GM23248 (cell line): ENCODE measurements at places on chromosomes 7 and 10. TPM values are rescaled to one million over a fixed set of nuclear protein-coding genes. Genes with fewer than 3 reads are reported as not detected.
A peak's percentile ranks its signal among the peaks of the same experiment; 100 is the strongest.

- DNase-seq: no peak
Observed at GRCh38 chr10:43091846-43092245, 15.0 kb downstream of the RET start.

- DNase-seq: peak; percentile 14
Observed at GRCh38 chr10:6473901-6474370, 106.1 kb downstream of the PRKCQ start.

The CTAGE15 gene
- polyA plus RNA-seq: not detected in 2 replicates

DNA sequence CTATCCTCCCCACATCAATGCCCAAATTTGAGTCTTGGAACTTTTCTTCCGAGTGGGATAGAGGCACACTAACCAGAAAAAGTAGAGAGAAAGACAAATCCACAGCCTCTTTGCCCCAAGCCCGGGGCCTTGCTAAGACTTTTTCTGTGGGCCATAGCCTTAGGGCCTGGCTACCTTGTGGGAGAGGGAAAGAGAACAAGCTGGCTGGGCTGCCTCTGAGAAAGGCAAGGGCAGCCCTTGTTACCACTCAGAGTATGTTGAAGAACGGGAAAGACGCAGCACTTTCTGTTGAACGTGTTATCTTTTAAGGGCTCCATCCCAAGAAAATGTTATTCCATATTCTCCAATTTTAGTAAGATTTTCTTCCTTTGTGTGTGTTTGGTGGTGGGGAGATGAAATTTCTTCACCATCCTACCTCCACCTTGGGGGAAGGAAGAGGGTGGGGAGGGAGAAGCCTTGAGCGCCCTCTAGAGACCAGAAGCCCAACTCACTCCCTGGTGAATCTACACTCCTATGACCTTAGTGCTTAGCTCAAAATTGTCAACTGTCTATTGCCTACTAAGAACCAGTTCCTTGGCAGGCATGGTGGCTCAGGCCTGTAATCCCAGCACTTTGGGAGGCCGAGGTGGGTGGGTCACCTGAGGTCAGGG is 3.9 kb upstream of the NRF1 start:
- peak; percentile 62 for DNase-seq

The OR2A5 gene
- polyA plus RNA-seq: not detected in 2 replicates

The EMX2 gene
- polyA plus RNA-seq: 12.8 and 13.2 TPM in 2 replicates

DNA sequence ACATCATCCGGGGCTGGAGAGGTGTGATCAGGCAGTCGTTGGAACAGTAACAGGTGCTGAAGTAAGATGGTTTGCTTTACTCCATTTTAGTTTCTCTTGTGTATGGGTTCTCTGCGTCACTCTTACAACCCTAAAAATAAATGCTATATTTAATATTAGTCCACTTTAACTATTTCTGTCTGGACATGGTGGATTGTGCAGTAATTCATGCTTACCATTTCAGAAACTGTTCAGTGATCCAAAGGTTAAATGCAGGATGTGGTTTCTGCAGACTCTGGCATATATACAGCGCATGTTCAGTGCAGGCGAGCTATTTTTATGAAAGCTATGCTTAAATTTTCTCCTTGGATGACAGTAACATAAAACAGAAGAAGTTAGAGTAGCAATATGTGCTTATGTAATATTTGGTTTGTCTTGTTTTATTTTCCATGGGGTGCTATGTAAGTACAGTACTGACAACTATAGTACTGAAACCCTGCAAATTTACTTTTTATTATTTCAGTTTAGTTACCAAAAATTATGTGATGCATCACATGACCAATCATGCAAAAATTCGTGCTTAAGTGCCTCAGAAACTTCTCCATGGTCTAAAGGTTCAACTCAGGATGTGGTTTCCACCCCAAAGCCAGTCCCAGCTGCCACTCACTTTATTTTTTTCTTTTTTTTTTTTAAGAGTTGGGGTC is 46.6 kb upstream of the GRID1 start:
- DNase-seq: peak; percentile 45

- peak; percentile 64 for DNase-seq
Observed at GRCh38 chr10:94138391-94138790, 144.7 kb downstream of the PLCE1 start.

- DNase-seq: no peak
Observed at GRCh38 chr10:33056828-33057596, 99.0 kb upstream of the ITGB1 start.

- no peak for DNase-seq
Observed at GRCh38 chr10:90062786-90063185, 361.4 kb downstream of the KIF20B start.

DNA sequence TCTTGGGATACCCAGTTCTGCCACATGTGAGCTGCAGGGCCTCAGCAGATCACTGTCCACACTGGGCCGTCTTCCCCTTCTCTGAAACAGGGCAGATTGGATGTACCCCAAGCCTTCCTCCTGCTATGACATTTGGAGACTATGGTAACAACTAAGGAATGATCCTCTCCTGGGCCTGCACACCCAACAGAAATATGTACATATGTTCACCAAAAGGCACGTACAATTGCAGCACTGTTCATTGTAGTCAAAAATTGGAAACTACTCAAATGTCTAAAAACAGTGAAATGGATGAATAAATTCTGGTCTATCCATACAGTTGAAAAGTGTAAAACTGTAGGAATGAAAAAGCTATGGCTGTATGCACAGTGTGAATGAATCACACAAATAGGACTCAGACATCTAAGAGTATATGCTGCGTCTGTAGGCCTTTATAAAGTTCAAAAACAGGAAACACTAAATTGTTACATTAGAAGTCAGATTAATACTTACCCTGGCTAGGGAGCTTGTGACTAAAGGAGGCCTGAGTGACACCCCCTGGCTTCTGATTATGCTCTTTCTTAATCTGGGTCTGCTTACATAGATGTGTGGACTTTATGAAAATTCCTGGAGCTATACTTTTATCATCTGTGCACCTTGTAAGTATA is 16.1 kb upstream of the XPNPEP1 start:
- peak; percentile 11 for DNase-seq

DNA sequence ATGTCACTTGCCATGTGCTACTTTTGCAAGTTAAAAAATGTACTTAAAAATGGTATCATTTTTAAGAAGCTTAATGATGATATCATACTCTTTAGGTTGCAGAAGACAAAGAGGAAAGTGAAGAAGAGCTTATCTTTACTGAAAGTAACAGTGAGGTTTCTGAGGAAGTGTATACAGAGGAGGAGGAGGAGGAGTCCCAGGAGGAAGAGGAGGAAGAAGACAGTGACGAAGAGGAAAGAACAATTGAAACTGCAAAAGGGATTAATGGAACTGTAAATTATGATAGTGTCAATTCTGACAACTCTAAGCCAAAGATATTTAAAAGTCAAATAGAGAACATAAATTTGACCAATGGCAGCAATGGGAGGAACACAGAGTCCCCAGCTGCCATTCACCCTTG is 6.1 kb downstream of the LMOD2 start:
- no peak for DNase-seq

GRCh38 chr10:75434291-75434690 is 2.9 kb downstream of the LRMDA start:
- DNase-seq: no peak

- DNase-seq: peak; percentile 91
Observed at GRCh38 chr7:106369352-106369751, 84.6 kb upstream of the NAMPT start.

The PRF1 gene
- polyA plus RNA-seq: not detected in 2 replicates

The PLEKHS1 gene
- polyA plus RNA-seq: not detected in 2 replicates

DNA sequence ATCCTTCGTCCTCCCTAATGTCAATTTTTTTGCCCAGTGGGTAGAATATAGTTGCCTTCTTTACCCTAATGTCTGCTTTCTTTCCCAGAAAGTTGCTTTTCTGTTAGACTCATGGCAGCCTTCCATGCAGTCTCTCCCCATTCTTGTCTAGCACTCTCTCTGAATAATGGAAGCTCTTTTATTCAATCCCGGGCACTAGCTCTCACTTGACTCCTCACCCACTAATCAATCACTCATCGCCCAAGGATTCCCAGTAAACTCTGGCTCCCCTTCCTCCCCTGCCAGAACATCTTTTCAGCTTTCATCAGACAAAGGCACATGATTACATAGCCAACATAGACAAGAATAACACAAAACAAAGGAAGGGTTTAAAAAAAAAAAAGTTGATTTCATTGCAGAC is 100.2 kb upstream of the RELN start:
- DNase-seq: no peak

The C10orf53 gene
- not detected in 2 replicates for polyA plus RNA-seq

- peak; percentile 71 for DNase-seq
Observed at GRCh38 chr7:102404005-102404861, 8.1 kb downstream of the PRKRIP1 start.

DNA sequence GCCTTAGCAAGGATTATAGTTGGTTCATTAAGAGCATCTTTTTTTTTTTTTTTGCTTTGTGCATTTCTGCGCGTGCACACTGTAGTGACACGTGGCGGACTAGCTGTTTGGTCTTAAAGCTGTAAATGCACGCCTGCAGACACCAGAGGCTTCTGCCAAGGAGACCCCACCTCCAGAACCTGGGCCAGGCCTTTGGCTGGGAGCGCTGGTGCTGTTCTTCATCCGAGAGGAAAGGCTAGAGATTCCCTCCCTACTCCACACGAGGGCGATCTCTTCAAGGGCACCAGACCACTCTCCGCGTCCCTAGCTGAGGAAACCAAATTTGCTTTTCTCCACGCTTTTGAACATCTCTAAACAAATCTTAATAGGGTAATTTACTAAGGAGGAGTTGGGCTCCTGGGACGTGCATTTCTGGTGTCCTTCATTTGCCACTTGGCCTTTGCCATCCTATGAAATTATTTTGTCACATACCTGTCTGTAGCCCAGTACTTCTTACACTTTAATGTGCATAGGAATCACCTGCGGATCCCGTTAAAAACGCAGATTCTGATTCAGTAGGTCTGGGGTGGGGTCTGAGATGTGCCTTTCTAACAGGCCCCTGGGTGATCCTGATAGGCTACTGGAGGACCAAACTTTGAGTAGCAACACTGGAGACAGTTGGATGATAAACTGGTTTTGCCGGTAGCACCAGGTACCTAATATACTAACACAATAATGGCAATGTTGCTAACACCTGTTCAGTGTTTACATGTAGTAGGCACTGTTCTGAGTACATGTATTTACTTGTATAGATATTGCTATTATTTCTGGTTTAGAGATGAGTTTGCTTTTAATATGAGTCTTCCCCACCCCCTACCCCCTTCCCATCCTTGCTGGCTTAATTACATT is 1.3 kb upstream of the SLC26A5 start:
- peak; percentile 69 for DNase-seq

The INTS1 gene
- 24.8 and 25.4 TPM in 2 replicates for polyA plus RNA-seq

DNA sequence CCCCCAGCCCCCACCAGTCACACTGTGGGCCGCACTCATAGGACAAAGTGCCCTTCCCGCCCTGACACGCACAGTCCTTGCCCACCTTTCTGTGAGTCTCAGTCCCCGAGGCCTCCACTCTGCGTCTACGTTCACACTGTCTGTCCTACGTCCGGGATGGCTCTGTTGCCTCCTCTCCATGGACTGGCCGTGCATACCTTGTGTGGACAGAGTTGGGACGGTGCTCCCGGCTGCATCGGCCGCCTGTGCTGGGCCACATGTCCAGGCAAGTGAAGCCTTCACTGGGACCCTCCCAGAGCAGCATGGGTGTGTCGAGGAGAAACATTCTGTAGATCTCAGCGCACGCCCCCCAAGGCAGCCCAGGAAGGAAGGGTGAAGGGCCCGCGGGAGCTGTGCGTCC is 239.0 kb downstream of the MGMT start:
- no peak for DNase-seq

DNA sequence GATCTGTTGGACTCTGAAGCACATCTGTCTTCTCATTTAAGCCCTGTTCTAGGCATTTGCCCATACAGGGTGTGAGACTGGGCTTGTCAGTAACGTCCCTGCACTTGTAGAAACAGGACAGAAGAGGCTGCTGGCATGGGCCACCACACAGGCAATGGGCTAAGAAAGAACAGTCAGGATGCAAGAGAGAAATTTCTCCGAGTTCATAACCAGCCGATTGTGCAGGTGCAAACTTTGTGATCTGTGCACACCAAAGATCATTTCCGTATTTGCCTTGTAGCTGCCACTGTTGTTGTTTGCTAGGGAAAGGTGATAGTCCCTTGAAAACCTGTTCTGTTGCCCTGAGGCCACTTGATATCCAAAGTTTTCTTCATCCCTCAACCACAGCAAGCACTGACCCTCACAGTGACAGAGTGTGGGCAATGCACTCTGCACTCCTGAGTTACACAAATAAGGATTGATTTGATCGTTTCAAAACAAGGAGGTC is 20.3 kb downstream of the KLF6 start:
- DNase-seq: no peak

The FUOM gene
- 20.9 and 21.5 TPM in 2 replicates for polyA plus RNA-seq

GRCh38 chr7:36806891-36807290 is 82.6 kb upstream of the AOAH start:
- DNase-seq: no peak

DNA sequence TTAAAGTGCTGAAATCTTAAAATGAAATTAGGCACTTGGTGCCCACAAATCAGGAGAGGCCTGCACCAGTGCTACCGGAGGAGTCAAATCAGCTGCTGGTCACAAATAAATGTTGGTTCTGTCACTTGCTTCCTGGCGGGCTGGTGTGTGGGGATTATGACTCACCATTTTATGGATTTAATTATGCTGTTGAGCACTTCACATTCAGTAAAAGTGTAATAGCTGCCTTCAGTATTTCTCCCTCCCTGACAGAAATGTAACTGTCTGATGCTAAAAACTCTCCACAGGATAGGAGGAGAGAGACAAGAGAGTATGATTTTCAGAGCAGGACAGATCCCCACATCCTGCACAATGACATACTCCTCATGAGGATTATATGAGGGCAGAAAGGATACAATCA is 186.0 kb downstream of the JAZF1 start:
- DNase-seq: peak; percentile 74

DNA sequence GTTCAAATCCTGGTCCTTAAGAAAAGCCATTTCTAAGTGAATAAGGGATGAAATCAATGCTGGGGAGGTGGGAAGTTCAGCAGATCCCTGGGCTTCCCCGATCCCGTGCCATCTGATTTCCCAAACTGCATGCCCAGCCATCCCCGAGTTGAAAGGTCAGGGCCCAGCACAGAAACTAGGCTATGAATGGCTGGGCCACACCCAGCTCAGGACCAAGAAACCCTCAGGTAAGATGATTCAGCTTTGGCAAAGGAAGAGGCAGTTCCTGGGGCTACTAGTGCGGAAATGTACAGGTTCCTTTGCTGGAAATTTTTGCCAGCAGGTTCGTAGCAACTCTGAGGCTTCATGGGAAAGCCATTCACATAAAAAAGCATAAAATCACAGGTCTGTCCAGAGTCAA is 182.7 kb downstream of the FAM107B start:
- DNase-seq: no peak

- no peak for DNase-seq
Observed at GRCh38 chr10:79329529-79329928, 17.7 kb upstream of the PPIF start.

GRCh38 chr10:132387764-132388210 is 9.2 kb upstream of the PWWP2B start:
- DNase-seq: peak; percentile 85

The MINDY3 gene
- polyA plus RNA-seq: 35.7 and 37.2 TPM in 2 replicates

DNA sequence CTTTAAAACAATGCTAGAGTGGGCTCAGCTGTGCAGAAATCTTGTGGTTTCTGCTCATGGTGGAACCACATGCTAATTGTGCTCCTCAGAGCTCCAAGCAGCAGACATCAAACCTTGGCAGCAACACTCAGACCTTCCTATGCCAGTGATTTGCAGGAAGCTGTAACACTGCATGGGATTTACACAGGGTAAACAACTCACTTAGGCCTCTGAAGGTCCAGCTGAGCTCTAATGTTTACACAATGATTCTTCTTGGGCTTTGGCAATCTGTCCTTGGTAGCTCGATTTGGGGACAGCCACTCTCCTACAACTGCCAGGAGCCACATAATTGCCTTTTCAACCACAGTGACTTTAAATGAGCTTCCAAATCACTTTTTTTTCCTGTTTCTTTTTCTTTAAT is 97.7 kb upstream of the PDLIM1 start:
- no peak for DNase-seq

GRCh38 chr7:4762121-4763055 is 13.0 kb upstream of the AP5Z1 start:
- no peak for DNase-seq

The FGFR2 gene
- 0.09 and 0.15 TPM in 2 replicates for polyA plus RNA-seq
